ENCODE measurements at places on chromosomes 5 and 9.

DNA sequence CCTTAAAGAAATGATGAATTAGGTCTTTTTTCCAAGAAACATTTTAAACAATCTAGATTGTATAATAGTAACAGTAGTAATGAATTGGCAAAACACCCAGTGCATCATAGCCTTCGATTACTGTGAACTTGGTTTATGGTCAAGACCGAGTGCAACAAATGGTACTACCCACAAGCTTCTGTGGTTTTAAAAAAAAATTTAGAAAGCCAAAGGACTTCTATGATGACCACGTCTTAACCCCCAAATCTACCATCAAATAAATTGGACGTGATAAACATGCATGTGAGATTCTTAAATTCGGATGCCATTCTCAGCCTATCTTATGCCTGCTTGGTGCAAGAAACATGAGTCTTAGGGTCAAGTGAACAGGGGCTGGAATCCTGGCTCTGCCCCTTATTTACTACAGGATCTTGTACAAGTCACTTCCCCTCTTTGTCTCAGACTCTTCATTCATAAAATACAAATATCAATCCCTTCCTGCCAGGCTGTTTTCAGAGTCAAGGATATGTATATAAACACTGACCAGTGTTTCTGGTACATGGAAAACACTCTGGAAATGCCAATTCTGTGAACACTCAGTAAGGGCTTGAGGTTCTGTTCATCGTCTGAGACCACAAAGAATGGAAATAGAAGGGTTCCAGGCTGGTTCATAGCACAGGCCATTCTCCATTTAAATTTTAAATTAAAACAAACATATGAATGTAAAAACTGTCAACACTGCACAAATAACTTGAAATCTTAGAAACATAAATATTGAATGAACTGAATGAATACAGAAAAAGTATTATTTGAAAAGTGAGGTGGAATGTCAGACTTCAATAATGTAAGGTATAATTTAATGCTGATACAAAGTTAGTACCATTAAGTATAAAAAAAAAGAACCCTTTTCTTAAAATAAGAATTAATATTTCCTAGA, 107.8 kb downstream of the NR6A1 start:
- no peak for DNase-seq
- H3K4me3 ChIP-seq, result no peak overlapping the region
- no peaks in the 10 kb centered on the region for H3K36me3 ChIP-seq
- no peaks in the 10 kb centered on the region for H3K27me3 ChIP-seq
- H3K4me1 ChIP-seq, result peaks cover 3% of the 10 kb centered on the region

DNA sequence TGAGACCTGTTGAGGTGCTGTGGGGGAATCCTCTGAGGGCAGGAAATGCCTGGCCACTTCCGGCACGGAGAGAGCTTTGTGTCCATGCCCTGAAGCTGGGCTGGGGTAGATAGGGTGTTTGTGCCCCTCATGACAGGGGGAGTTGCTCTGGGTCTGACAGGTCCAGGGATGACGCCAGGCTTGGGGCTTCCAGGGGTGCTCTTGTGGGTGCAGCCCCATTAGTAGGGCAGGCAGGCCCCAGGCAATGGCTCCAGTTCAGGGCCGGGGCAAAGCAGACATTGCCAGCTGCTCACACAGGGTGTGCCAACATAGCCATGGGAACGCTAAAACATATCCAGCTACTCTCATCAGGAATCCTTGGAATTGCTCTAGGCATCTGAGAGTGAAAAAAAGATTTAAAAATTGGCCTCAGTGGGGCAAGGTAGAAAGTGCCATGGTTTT, 21.1 kb downstream of the PITX1 start:
- H3K27me3 ChIP-seq, result no peaks in the 10 kb centered on the region
- no peaks in the 10 kb centered on the region for H3K36me3 ChIP-seq
- H3K4me1 ChIP-seq, result peaks cover 1% of the 10 kb centered on the region
- H3K4me3 ChIP-seq, result no peak overlapping the region

GRCh38 chr5:167050568-167051401, 1240.7 kb upstream of the WWC1 start:
- H3K4me3 ChIP-seq, result no peak overlapping the region
- H3K27me3 ChIP-seq, result no peaks in the 10 kb centered on the region
- H3K36me3 ChIP-seq, result no peaks in the 10 kb centered on the region

GRCh38 chr9:4301971-4302427, 2.1 kb upstream of the GLIS3 start:
- H3K4me3 ChIP-seq, result no peak overlapping the region
- peaks cover 20% of the 10 kb centered on the region for H3K27me3 ChIP-seq
- DNase-seq, result no peak
- H3K4me1 ChIP-seq, result peaks cover 3% of the 10 kb centered on the region

GRCh38 chr5:67901814-67902496, 313.6 kb upstream of the PIK3R1 start:
- no peak overlapping the region for H3K27ac ChIP-seq
- no peaks in the 10 kb centered on the region for H3K36me3 ChIP-seq
- H3K27me3 ChIP-seq, result no peaks in the 10 kb centered on the region
- no peaks in the 10 kb centered on the region for H3K4me1 ChIP-seq
- no peak for DNase-seq

DNA sequence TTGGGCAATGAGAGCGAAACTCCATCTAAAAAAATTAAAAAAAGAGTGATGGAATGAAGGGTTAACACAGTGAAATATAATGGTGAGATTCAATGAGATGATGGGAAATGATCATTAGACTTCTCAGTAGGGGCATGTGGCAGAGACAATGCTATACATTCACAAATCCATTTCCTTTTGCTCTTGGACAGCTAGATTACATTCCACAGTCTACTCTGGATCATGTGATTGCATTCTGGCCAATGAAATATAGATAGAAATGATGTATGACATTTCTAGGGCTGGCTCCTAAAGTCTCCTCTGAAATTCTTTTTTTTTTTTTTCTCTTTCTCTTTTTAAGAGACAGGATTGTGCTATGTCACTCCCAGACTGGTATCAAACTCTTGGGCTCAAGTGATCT, 3.8 kb upstream of the GALT start:
- H3K27me3 ChIP-seq, result no peaks in the 10 kb centered on the region
- no peaks in the 10 kb centered on the region for H3K36me3 ChIP-seq
- H3K4me1 ChIP-seq, result peaks cover 11% of the 10 kb centered on the region

DNA sequence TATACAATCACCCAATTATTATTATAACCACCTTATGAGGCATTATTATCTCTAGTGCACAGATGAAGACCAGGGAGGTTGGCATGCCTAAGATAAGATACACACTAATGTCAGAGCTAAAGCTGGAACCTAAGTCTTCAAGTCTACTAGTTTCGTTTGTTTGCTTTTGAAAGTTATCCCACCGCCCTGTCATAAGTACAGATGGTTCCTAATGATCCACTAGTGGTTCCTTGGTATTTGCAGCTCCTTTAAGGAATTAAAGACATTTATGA, 14.1 kb downstream of the NDUFA8 start:
- H3K27me3 ChIP-seq, result no peaks in the 10 kb centered on the region
- DNase-seq, result no peak
- no peak overlapping the region for H3K27ac ChIP-seq

GRCh38 chr5:123300266-123300665, 122.9 kb downstream of the CEP120 start:
- H3K27ac ChIP-seq, result no peak overlapping the region
- no peak for DNase-seq
- H3K27me3 ChIP-seq, result no peaks in the 10 kb centered on the region
- H3K4me3 ChIP-seq, result no peak overlapping the region
- H3K36me3 ChIP-seq, result no peaks in the 10 kb centered on the region
- H3K4me1 ChIP-seq, result no peaks in the 10 kb centered on the region

All from iPS DF 6.9 (cell line).